Activated T-helper 17 cell treated with anti-CD3 and anti-CD28 coated beads, Interleukin-2, amount 50 U/mL, for 72 hours (primary cell): ENCODE measurements at places on chromosomes 16 and 17.

DNA sequence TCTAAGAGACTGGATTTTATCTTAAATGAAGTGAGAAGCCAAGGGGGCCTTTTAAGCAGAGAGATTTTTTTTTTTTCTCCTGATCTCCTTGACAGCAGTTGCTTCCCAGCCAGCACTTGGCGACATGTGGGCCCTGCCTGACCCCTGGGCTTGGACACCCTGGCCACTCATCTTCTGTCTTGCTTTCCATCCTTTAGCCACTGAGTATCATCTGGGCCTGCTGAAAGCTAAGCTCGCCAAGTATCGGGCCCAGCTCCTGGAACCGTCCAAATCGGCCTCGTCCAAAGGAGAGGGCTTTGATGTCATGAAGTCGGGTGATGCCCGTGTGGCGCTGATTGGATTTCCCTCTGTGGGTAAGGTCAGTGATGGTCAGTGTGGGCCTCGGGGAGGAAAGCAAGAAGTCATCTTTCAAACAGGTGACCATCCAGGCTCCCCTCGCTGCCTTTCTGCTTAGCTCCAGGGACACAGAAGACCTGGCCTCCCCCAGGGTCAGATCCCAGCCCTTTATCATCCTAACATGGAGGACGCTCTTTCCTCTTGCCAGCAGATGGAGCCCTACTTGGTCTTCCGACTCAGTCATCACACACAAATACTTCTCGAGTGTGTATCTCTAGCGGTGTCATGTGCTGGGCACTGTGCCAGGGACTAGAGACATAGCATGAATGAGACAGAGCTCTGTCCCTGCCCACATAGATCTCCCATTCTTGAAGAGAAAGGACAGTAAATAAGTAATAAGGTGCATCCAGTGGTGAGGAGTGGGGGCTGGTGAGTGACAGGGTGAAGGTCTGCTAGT is 6.1 kb downstream of the DRG2 start:
- ATAC-seq: peak; percentile 23

DNA sequence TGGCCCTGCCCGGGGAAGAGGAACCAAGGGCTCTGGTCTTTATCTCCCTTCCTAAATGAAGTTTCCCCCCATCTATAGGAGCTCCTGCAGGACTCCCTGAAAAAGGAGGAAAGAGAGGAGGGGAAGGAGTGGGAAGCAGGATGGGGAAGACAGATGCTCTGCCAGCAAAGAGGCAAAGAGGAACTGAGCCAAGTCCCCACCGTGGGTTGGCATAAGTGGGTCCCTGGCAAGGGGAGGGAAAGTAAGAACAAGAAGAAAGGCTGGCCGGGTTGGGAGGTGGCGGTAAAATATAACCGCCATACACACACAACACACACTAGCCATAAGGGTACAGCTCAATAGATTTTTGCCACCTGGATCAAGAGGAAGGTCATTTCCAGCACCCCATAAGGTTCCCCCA is 6.1 kb upstream of the EIF1 start:
- ATAC-seq: no peak

GRCh38 chr16:70575376-70575775 is 51.8 kb downstream of the SF3B3 start:
- ATAC-seq: peak; percentile 9

DNA sequence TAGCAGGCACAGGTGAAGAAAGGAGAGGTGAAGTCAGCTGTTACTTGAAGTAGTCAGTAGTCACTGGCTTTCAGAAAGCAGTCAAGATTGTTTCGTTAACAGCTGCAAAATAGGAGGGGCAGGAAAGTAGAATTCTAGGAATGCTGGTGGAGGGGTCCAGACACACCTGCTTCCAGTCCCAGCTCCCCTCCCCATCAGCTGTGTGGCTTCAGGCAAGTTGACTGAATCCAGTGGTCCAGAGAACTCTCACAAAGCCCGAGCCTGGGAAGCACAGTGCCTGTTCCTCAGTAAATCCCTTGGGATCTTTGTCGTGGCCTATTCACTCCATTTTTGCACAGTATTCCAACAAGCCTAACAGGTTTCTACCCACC is 4.6 kb upstream of the SOCS1 start:
- ATAC-seq: no peak

- no peak for ATAC-seq
Measured at GRCh38 chr17:4045487-4045886, 81.2 kb upstream of the ATP2A3 start.

DNA sequence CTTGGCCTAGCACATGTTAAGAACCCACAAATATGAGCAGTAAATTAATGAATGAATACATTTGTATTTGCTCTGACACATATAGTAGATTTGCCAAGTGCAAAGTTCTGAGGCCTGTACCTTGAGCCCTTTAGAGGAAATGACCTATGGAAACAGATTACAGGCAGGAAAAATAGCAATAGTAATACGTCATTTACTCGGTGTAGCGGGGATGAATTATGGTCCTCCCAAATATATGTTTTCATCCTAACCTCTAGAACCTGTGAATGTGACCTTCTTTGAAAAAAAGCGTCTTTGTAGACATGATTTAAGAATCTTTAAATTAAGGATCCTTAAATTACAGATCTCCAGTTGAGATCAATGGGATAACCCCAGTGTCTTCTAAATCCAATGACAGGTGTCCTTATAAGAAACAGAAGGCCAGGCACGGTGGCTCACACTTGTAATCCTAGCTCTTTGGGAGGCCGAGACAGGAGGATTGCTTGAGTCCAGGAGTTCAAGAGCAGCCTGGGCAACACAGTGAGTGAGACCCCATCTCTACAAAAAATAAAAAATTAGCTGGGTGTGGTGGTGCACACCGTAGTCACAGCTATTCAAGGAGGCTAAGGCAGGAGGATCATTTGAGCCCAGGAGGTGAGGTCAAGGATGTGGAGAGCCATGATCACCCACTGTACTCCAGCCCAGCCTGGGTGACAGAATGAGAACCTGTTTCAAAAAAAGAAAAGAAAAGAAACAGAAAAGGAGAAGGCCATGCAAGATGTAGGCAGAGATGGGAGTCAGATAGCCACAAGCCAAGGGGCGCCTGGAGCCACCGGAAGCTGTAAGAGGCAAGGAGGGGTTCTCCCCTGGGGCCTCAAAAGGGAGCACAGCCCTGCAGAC is 5.1 kb upstream of the ITPRIPL2 start:
- no peak for ATAC-seq

DNA sequence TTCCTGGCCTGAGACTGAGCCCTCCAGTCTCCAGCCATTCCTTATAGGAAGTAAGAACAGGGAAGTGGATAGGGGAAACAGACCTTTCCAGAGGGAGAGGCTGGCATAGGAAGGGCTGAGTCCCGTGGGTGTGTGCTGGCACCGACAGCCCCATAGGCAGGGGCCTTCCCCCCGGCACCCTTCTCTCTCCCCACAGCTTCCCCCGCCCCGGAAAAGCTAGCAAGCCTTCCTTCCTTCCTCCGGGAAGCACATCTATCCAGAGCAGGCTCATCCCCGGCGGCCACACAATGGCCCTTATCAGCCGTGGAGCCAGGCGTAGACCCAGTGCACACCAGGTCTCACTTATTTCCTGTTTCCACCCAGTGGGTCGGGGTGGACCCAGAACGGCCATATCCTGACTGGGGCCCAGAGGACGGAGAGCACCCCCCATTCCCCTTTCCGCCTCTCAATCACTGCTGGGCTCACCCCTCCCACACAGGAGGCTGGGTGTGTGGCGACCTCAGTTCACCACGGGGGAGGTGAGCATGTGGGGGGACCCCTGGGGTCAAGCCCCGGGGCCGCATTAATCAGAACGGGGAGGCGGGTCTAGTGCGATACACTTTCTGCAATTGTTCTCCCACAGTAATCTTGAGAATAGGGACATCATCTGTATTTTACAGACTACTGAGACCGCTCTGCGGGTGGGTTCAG is 950 bp upstream of the MYO1C start:
- no peak for ATAC-seq

- ATAC-seq: peak; percentile 56
Measured at GRCh38 chr17:44557651-44558285, 484 bp downstream of the FZD2 start.

DNA sequence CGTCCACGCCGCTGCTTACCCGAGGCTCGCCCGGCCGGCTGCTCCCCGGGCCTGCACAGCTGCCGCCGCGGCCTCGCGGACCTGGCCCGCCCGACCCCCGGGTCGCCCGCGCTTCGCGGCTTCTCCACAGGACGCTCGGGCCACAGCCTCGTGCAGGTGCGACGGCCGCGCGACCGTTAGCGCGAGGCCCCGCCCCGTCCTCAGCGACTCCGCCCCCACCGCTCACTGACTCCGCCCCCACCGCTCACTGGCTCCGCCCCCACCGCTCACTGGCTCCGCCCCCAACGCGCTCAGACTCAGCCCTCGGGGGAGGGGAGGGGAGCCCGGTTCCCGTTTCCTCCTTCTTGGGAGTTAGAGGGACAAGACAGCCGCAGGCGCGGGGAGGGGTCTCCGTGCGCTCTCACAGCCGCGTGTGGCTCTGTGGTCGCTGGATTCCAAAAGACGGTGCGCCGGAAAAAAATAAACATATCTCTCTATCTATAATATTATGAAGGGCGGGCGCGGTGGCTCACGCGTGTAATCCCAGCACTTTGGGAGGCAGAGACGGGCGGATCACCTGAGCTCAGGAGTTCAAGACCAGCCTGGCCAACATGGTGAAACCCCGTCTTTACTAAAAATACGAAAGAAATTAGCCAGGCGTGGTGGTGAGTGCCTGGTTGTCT is at the start of gene MEIOB:
Gene MEIOB (minus strand): TSS at position 191 of the 662 bp plus-strand sequence. CDS start 3,989 bp downstream, outside the sequence.
- ATAC-seq: peak; percentile 32

- ATAC-seq: no peak
Measured at GRCh38 chr16:86319585-86320236, 190.6 kb upstream of the FOXF1 start.

- ATAC-seq: no peak
Measured at GRCh38 chr16:50419116-50419515, 50.3 kb upstream of the BRD7 start.

GRCh38 chr17:17626151-17626805 is 34.8 kb upstream of the PEMT start:
- no peak for ATAC-seq

DNA sequence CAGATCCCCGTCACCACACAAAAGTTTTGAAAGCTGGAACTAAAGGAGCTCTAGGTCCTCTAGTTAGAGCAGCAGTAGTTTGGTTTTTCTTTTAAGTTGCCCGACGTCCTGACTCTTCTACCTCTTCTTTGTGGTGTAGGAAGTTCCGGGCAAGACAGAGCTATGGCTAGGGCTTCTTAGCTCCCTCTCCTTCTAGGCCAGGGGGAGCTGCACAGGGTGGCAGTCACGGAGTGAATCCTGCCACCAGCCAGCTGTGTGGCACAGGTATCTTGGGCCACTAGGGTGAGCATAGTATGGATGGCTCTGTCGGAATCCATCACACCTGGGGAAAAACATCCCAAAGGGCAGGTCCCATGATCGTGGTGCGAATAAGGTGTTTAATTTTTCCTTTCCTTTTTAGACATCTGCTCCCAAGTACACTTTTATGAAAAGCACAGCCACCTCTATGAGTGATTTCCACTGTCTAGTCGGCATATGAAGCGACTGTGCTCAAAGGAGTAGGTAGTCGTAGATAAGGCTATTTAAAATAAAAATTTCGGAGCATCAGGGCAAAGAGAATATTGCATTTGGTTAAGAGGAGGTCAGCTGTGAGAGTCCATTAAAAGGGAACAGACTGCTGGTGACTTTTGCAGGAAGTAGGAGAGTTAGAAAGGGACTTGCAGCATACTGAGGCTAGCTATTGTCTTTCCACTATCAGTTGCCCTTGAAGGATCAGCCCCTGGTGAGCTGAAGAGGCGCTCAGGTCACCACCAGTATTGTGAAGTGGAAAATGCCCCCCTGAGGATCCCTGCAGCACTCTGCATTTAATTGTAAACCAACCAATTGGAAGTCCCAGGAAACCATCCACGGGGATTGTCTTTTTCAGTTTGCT is 2.1 kb downstream of the PRKCA start:
- peak; percentile 54 for ATAC-seq

DNA sequence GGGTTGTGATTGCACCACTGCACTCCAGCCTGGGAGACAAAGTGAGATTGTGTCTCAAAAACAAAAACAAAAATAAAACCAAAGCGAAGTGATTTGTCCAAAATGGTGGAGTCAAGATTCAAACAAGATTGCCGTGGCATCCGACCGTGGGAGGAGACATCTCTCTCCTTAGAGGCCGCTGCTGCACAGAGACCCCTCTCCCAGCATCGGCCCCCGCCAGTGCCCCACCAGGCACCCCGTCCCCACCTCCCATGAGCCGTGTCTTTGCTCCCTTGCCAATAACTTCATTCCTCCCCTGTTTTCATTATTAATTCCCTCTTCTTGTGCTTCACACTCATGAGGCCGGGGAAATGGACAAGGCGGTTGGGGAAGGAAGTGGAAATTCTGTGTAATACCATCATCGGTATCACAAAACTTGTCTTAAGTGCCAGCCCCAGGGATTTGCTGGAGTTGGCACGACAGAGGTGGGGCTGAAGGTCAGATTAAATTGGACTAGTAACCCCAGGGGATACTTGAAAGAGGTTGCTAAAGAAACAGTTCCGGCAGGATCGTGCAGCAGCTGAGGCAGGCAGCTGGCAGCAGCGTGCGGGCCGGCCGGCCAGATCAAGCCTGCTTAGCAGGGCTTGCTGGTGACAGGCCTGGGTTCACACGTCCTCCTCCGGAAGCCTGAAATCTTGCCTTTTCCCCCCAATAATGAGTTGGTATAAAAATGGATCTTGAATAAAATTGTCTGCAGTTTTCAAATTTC is 66.8 kb downstream of the RTN4RL1 start:
- ATAC-seq: no peak

DNA sequence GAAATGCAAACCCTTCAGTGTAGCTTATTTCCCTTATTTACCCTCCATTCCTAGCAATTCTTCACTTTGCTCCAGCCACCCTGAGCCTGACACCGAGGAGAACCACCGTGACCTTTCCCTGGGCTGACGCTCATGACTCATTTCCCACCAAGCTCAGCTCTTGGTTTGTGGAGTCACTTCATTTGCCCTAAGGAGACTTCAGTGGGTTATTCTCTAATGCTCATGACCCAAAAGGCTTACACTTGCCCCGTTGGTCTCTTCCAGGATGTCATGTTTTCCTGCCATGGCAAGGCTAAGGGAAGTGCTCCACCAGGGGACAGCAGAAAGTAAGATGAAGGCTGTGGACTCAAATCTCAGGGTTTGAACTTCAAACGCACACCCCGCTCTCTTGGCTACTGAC is 161.0 kb downstream of the CBLN1 start:
- ATAC-seq: no peak

- ATAC-seq: no peak
Measured at GRCh38 chr17:2705263-2705662, 6.3 kb downstream of the CLUH start.

DNA sequence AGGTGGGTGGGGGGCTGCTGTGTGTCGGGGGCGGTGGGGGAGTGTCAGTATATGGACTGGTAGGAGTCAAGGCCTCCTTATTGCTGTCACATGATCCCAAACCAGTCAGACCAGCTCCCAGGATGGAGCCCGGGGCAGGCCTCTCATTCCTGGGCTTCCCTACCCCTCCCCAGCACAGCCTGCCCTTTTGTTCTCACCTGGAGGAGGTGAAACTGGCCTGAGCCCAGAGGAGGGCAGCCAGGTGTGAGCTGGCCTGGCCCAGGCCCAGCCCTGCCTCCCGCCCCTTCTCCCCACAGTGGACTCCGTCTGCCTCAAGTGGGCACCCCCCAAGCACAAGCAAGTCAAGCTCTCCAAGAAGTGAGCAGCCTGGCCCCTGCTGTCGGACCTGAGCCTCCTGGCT is 4.6 kb downstream of the PRSS8 start:
- no peak for ATAC-seq
